Activated effector memory CD4-positive, alpha-beta T cell treated with Interleukin-2 at 50 U/mL for 16 hours (primary cell): ENCODE measurements at places on chromosomes 2 and 18.

DNA sequence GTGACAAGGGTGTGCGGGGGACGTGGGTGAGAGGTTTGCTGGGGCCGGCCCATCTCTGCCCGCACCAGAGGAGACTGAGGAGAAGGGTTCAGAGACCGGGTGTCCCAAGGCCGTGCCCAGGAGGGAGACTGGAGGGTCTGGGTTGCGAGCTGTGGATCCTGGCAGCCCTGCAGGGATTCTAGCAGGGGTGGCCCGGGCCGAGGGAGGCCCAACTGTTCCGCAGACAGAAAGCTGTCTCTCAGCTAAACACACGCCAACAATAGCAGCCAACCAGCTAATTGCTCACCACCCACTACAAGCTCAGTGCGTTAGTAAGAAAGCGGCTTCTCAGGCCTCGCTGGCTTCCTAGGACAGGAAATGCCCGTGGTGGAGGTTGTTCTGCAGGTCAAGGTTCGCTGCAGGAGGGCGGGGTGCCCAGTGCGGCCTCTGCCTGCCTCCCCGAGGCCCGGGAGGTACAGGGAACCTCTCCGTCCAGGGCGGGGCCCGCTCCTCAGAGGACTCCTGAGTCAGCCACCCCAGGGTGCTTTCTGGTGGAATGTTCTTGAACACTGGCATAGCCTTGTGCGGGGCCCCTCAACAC, 282.0 kb upstream of the PXDN start:
- DNase-seq: no peak

DNA sequence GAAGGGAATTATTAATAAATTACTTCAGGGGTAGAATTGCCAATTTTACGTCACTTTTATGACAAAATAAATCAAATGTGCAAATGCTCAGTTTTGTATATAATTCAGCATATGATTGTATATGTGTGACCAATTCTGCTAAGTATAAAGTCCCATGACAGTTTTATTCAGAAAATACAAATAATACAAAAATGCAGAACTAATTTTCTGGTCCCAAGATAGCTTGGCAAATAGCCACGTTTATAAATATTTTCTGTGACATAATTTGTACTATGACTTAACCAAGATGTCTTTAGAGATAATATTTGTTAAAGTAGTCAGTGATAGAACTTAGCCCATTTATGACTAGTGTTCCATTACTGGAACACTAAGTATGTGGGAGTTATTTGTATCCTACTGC, 24.2 kb upstream of the CAB39 start:
- no peak for DNase-seq

DNA sequence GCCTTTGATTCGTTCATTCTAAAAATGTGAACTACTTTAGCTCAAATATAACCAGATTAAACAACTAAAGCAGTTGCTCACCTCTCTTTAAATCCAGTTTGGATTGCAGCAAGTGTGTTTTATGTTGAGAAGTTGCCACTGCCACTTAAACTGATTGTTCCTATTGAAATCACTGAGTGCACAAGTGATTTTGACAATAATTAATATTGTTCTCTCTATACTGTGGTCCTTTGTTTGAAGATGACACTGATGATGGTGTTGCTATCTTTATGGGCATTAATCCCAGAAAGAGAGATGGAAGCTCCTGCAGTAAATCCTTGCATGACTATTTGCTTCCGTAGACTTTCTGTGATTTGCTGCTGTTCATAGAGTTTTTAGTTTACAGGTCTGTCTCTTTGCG, 251.4 kb upstream of the ZEB2 start:
- DNase-seq: no peak

GRCh38 chr2:39837856-39838453, 58.9 kb upstream of the THUMPD2 start:
- no peak for DNase-seq

- no peak for DNase-seq
These were observed 94.5 kb upstream of the LMAN1 start for GRCh38 chr18:59453468-59453961.

- DNase-seq: no peak
These were observed 33.9 kb downstream of the STAT1 start for GRCh38 chr2:190979906-190980629.
